Ovary (tissue), 10 donors: ENCODE measurements at places on chromosomes 16 and 17. TPM values are rescaled to one million over a fixed set of nuclear protein-coding genes. Genes with fewer than 3 reads are reported as not detected.

DNA sequence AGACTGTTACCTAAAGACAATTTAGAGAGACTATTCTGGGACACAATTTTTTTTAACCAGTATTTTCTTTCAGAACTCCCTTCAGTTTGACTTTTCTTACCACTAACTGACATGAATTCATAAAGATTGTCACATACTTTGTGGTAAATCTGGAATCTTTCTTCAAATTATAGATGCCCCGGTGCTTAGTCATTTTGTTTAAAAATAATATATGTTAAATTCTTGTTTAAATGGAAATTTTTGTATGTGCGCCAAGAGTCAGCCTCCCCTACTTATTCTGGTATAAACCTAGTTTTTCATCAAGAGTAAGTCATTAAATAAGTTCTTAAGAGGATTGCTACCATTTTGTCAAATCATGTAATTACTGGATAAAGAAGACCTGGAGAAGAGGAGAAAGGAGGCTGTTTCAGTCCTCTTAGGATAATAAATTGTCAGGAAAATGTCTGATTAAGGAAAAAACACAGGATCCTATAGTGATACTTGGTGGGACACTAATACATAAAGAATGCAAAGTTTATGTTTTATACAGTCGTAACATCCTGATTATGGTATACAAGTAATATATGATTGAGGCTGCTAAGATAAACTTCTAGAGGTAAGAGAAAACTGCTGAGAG, 424.4 kb downstream of the PMP22 start:
- DNase-seq, result no peak
- no peaks in the 10 kb centered on the region for H3K27me3 ChIP-seq
- H3K4me1 ChIP-seq, result no peaks in the 10 kb centered on the region
- no peak overlapping the region for H3K27ac ChIP-seq
- no peak overlapping the region for H3K4me3 ChIP-seq

GRCh38 chr17:9750524-9750923, 40.9 kb downstream of the DHRS7C start:
- H3K27me3 ChIP-seq, result no peaks in the 10 kb centered on the region
- no peak for DNase-seq
- no peaks in the 10 kb centered on the region for H3K4me1 ChIP-seq
- H3K27ac ChIP-seq, result no peak overlapping the region

DNA sequence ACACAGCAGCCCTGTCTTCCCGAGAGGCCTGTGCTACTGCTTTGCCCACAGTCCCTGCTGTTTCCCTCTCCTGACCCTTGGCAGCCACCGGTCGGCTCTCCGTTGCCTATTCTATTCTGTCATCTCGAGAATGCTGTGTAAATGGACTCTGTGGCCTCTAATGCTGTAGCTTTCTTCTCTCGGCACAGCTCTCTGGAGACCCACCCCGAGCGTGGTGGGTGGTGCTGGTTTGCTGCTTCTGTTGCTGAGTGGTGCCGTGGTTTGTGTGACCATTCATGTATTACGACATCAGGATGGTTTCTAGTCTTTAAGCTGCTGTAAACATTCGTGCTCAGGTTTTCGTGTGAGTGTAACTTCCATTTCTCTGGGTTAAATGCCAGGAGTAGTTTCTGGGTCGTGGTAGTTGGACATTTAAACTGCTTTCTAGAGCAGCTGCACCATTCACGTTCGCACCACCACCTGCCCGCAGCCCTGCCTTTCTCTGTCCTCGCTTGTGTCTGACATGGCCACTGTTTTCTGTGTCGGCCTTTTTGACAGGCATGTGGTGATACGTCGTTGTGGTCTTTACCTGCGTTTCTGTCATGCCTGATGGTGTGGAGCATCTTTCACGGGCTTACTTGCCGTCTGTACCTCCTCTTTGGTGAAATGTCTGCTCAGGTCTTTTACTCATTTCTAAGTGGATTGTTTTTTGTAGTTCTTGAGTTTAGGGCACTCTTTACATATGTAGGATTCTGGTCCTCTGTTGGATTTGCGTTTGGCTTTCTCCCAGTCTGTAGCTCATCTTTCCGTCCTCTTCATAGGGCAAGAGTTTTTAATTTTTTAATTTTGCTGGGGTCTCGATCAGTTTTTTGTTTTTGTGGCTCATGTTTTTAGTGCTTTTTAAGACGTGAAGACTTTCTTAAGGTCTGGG, 47.7 kb upstream of the ZNF750 start:
- H3K36me3 ChIP-seq, result no peaks in the 10 kb centered on the region
- no peaks in the 10 kb centered on the region for H3K27me3 ChIP-seq
- no peak overlapping the region for H3K4me3 ChIP-seq
- no peak overlapping the region for H3K27ac ChIP-seq

GRCh38 chr16:24848065-24848464, 2.3 kb downstream of the SLC5A11 start:
- H3K4me1 ChIP-seq, result peaks cover 3% of the 10 kb centered on the region
- H3K4me3 ChIP-seq, result no peak overlapping the region
- DNase-seq, result no peak
- no peaks in the 10 kb centered on the region for H3K36me3 ChIP-seq
- no peak overlapping the region for H3K27ac ChIP-seq

DNA sequence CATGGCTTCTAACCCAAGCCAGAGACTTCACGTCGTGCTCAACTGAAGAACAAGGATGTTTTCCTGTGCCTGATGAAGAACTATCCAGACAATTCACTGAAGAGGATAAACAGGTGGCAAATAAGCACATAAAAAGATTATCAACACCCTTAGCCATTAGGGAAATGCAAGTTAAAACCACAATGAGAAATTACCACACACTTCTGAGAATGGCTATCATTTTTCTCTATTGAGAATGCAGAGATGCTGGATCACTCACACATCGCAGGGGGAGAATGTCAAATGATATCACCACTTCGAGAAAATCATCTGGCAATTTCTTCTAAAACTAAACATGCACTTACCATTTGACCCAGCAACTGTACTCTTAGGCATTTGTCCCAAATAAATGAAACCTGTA, 162.8 kb downstream of the IRX3 start:
- H3K36me3 ChIP-seq, result no peaks in the 10 kb centered on the region
- no peaks in the 10 kb centered on the region for H3K27me3 ChIP-seq
- H3K4me1 ChIP-seq, result no peaks in the 10 kb centered on the region
- no peak overlapping the region for H3K4me3 ChIP-seq
- no peak overlapping the region for H3K27ac ChIP-seq
- DNase-seq, result no peak

GRCh38 chr17:2222901-2223616, 80.5 kb downstream of the SMG6 start:
- H3K4me1 ChIP-seq, result peaks cover 8% of the 10 kb centered on the region
- DNase-seq, result peak; percentile 45
- no peaks in the 10 kb centered on the region for H3K36me3 ChIP-seq
- no peaks in the 10 kb centered on the region for H3K27me3 ChIP-seq
- H3K4me3 ChIP-seq, result no peak overlapping the region
- no peak overlapping the region for H3K27ac ChIP-seq

GRCh38 chr17:13583996-13584700, 17.6 kb downstream of the HS3ST3A1 start:
- H3K27me3 ChIP-seq, result no peaks in the 10 kb centered on the region
- H3K4me1 ChIP-seq, result no peaks in the 10 kb centered on the region
- no peaks in the 10 kb centered on the region for H3K36me3 ChIP-seq
- H3K4me3 ChIP-seq, result no peak overlapping the region
- H3K27ac ChIP-seq, result no peak overlapping the region
- DNase-seq, result no peak

- no peak overlapping the region for H3K27ac ChIP-seq
- no peaks in the 10 kb centered on the region for H3K4me1 ChIP-seq
- DNase-seq, result no peak
Observed at GRCh38 chr16:53581784-53582183, 78.8 kb upstream of the AKTIP start.

- no peaks in the 10 kb centered on the region for H3K36me3 ChIP-seq
- H3K4me3 ChIP-seq, result no peak overlapping the region
- DNase-seq, result no peak
- no peak overlapping the region for H3K27ac ChIP-seq
- H3K27me3 ChIP-seq, result no peaks in the 10 kb centered on the region
Observed at GRCh38 chr17:57652811-57653210, 92.3 kb downstream of the CCDC182 start.

GRCh38 chr17:38748892-38749222, 721 bp upstream of the PCGF2 start:
- H3K36me3 ChIP-seq, result no peaks in the 10 kb centered on the region
- no peaks in the 10 kb centered on the region for H3K27me3 ChIP-seq
- H3K4me1 ChIP-seq, result peaks cover 11% of the 10 kb centered on the region
- H3K27ac ChIP-seq, result peak overlapping the region; percentile 81
- peak overlapping the region; percentile 68 for H3K4me3 ChIP-seq

- peak overlapping the region; percentile 59 for H3K27ac ChIP-seq
- peaks cover 12% of the 10 kb centered on the region for H3K4me1 ChIP-seq
- no peaks in the 10 kb centered on the region for H3K27me3 ChIP-seq
- no peak for DNase-seq
Observed at GRCh38 chr17:77096570-77097214, 44.1 kb upstream of the SEC14L1 start.

GRCh38 chr17:64410750-64411490, 20.3 kb upstream of the PECAM1 start:
- H3K27me3 ChIP-seq, result no peaks in the 10 kb centered on the region
- peak; percentile 37 for DNase-seq
- H3K27ac ChIP-seq, result peak overlapping the region; percentile 71
- no peak overlapping the region for H3K4me3 ChIP-seq
- no peaks in the 10 kb centered on the region for H3K36me3 ChIP-seq

DNA sequence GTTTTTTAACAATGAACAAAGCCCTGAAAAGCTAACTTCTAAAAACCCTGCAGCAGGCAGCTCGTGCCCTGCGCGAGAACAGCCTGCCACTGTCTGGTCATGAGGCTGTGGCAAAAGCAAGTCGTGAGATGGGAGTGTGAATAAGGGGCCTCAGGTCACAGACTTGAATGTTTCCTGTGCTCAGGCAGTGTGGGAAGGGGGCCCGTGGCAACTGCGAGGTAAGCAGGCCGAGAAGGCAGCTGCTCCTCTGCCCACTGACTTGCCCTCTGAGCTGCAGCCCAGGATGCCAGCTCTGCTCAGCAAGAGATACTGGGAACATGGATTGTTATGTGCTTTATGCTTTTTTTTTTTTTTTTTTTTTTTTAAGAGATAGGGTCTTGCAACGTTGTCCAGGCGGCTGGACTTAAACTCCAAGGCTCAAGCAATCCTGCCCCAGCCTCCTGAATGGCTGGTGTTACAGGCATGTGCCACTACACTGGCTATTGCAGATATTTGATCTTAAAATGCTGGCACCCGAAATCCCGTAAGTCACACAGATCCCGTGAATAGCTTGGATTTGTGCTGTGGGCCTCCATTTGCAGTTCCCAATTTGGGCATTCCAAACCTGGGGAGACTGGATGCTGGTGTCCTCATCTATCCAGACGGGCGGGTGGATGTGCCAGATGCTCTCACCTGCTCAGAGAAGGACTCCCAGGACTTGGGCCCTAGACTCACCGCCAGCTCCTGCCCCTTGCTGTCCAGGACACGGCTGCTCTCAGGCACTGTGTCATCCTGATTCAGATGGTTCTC, 44.0 kb downstream of the UBN1 start:
- DNase-seq, result no peak
- H3K27me3 ChIP-seq, result no peaks in the 10 kb centered on the region
- no peak overlapping the region for H3K4me3 ChIP-seq
- no peak overlapping the region for H3K27ac ChIP-seq
- H3K36me3 ChIP-seq, result no peaks in the 10 kb centered on the region
- peaks cover 12% of the 10 kb centered on the region for H3K4me1 ChIP-seq

- no peaks in the 10 kb centered on the region for H3K36me3 ChIP-seq
- H3K4me1 ChIP-seq, result no peaks in the 10 kb centered on the region
- H3K4me3 ChIP-seq, result no peak overlapping the region
- H3K27me3 ChIP-seq, result no peaks in the 10 kb centered on the region
Observed at GRCh38 chr17:34756637-34757021, 177.2 kb downstream of the TMEM132E start.

DNA sequence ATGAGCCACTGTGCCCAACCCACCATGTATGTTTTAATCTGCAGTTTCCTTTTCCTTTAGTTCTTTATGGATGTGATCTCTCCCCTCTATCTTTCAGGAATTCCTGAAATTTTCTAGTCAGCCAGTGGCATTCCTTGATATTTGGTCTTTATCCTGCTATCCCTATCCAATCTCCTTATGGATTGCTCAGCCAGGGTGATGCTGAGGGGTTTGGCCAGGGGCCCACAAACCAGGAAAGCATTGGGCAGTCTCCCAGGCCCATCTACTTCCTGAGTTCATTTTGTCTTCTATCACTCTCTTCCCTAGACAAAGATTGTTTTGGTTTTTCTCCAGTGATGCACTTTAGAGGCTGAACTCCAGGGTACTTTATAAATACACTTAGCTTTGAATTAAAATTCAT, 115.9 kb downstream of the KATNIP start:
- H3K4me1 ChIP-seq, result no peaks in the 10 kb centered on the region
- no peak for DNase-seq
- no peaks in the 10 kb centered on the region for H3K36me3 ChIP-seq
- no peak overlapping the region for H3K27ac ChIP-seq

GRCh38 chr17:41585301-41586056, 1.2 kb downstream of the KRT14 start:
- no peak overlapping the region for H3K4me3 ChIP-seq
- H3K36me3 ChIP-seq, result no peaks in the 10 kb centered on the region
- no peak for DNase-seq
- no peak overlapping the region for H3K27ac ChIP-seq
- no peaks in the 10 kb centered on the region for H3K27me3 ChIP-seq

- no peaks in the 10 kb centered on the region for H3K27me3 ChIP-seq
- H3K4me1 ChIP-seq, result no peaks in the 10 kb centered on the region
- H3K27ac ChIP-seq, result no peak overlapping the region
Observed at GRCh38 chr17:15662681-15663080, 21.4 kb downstream of the TRIM16 start.

- H3K4me1 ChIP-seq, result peaks cover 15% of the 10 kb centered on the region
- peak; percentile 91 for DNase-seq
- H3K27me3 ChIP-seq, result no peaks in the 10 kb centered on the region
- H3K27ac ChIP-seq, result peak within 1 kb of the TSS; percentile 92
Observed at GRCh38 chr16:30893744-30894539, at the start of gene BCL7C. Gene BCL7C (minus strand): TSS chr16:30894077. CDS start chr16:30893944, 133 bp downstream.

Gene B3GNT9
- total RNA-seq, result 37.2 TPM

Gene P2RX1
- total RNA-seq, result 0.65 TPM

Gene ADAD2
- not detected for total RNA-seq

Gene KRTAP16-1
- not detected for total RNA-seq

Gene CEMP1
- 1.0 TPM for total RNA-seq

Gene GH2
- not detected for total RNA-seq

Gene CALB2
- total RNA-seq, result 40.6 TPM

Gene HS3ST6
- not detected for total RNA-seq

Gene SLC13A2
- not detected for total RNA-seq

Gene NPIPA2
- total RNA-seq, result 6.5 TPM

Gene TBC1D3H
- not detected for total RNA-seq
